COR-L47 (cell line): ENCODE measurements at places on chromosomes 16 and 17.

GRCh38 chr16:88283596-88283995 is 99.2 kb upstream of the ZNF469 start:
- DNase-seq: no peak

- DNase-seq: no peak
Observed at GRCh38 chr16:70678121-70678897, 7.5 kb downstream of the MTSS2 start.

DNA sequence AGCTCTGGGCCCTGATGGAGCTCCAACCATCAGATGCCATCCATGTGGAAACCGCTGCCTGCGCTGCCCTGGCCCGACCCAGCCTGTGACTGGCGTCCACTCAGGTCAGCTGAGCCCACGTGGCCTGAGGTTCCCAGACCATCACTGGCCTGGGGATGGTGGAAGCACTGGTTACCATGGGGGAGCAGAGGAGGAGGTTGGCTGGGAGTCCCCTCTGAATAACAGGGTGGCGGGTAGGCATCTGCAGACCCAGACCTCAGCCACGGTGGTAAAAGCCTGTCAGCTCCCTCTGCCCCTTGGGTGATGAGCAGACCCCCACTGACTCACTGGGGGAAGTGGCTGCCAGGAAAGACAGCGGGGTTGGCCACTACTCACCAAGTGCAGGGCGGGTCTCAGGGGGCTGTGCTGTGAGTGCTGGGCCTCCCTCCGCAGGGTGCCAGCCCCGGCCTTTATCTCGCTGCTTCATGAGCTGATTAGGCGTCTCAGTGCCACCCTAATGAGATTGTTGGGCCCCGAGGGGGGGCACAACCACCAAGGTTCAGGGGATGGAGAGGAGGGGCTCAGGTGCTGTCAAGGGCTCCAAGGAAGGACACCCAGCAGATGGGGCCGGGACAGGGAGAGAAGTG is at the start of gene PDE6G:
Gene PDE6G (minus strand): TSS at position 425 of the 626 bp plus-strand sequence. CDS start 3,237 bp downstream, outside the sequence.
- DNase-seq: no peak

DNA sequence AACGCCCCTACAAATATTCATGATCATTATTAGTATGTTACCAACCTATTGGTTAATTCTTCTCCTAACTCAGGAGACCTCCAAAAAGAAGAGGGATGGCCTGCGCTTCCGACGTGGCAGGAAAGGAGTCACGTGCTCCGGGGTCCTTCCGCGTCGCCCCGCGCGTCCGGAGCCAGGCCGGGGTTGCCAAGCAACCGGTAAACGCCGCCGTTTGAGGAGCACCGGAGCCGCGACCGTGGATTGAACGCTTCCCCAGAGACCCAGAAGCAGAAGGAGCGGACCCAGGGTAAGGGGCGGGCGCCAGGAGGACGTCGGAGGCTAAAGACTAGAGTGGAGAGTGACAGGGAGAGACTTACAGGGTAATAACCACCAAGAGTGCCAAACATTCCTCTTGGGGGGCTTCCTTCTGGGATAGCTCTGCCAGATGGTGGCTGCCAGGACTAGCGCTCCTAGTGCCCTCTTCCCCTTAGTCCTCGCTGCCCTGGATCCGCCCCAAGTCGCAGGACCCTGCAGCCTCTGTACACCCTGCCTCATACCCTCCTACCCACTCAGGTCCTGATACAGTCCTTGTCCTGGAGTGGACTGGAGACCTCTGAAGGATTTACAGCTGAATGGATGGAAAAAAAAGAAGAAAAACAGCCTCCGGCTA is at the start of gene DNAI2:
Gene DNAI2 (plus strand): TSS at position 175 of the 649 bp plus-strand sequence. CDS start 7,584 bp downstream, outside the sequence.
- DNase-seq: peak; percentile 47

- no peak for DNase-seq
Observed at GRCh38 chr16:1642148-1642547, 30.0 kb downstream of the CRAMP1 start.

DNA sequence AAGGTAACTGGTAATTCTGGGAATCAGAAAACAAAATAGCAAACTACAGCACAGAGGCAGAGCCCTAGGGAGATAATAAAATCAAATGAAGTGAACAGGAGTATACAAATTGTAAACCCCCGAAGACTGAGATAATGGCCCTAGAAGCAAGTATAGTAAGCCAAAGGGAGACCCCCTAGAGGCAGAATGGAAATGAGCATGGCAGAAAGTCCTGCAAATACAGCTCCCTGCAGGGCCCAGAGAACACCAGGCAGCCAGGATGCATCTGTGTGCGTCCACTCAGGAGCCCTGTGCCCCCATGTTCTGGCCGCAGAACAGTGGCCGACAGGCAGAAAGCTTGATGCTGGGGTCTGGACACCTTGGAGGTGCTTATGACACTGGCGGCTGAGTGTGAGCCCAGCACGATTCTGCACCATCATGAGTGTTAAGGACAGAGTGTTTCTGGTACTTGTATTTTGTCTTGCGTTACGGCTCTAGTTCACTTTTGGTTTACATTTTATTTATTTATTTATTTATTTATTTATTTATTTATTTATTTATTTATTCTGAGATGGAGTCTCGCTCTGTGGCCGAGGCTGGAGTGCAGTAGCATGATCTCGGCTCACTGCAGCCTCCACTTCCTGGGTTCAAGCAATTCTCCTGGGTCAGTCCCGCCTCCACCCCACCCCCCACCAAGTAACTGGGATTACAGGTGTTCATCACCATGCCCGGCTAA is 48.7 kb downstream of the RGS9 start:
- no peak for DNase-seq

DNA sequence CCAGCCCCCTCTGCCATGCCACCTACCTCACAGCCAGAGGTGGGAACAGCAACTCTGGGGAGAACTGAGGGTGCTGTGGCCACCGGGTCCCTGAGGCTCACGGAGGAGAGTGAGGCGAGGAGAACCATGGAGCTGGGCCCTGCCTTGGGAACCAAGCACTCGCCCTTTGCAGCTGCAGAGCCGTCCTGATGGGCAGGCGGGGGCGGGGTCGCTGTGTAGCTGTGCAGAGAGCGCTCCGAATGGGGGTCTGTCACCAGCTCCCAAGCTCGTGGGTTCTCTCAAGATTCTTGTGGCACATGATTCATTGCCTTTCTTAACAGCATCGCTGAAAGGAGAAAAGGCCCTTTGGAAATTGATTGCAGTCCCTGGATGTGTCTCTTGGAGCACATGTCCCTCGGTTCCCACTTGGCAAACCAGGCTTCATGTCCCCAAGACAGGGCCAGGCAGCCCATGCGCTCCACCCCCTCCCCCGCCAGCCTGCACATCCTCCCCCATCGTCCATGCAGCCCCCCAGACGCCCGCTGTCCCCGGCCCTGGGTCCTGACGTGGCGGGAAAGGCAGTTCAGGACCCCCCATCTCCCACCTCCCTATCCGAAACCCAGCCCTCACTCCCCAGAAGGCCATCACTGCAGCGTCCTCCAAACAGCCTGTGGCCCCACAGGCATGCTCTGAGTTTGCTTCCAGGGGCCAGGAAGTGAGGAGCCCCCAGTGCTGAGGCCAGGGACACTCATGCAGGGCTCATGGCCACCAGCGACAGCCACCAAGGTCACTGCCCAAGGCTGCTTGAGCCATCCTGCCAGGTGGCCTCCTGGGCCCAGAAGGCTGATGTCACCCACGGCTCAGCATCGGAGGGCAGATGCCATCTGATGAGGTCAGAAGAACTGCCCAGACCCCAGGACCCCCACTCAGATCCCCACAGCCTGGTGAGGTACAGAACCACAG is 20.6 kb upstream of the CHMP6 start:
- no peak for DNase-seq

DNA sequence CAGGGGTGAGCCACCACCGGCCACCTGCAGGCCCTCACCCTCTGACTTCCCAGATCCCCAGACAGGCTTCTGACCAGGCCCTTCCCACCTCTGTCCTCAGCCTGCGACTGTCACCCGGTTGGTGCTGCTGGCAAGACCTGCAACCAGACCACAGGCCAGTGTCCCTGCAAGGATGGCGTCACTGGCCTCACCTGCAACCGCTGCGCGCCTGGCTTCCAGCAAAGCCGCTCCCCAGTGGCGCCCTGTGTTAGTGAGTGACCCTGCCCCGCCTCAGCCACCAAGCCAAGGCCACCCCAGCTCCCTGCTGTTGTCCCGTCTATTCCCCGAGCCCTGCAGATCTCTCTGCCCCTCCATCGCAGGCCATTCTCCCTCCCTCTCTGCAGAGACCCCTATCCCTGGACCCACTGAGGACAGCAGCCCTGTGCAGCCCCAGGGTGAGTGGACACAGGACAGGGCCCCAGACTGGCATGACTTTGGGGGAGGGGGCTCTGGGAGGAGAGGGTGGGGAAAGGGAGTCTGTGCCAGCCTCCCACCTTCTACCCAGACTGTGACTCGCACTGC is 1.9 kb downstream of the NTN3 start:
- DNase-seq: no peak

DNA sequence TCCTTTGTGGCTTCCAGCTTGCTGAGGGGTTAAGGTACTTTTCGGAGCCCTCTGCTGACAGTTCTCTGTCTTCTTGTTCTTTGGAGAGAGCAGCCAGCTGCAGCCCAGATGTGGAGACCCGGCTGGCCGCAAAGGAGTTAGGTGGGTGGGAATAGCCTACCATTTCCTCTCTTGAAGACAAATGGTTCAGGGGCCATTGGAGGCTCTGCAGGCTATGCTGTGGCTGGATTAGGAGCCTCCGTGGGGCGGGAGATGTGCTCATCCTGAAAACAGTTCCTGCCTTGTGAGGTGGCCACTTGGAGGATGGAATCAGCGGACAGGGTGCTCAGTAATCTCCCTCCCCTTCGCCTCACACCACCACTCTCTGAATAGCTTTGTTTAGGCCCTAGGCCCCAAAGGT is 30.3 kb downstream of the MEOX1 start:
- DNase-seq: no peak

DNA sequence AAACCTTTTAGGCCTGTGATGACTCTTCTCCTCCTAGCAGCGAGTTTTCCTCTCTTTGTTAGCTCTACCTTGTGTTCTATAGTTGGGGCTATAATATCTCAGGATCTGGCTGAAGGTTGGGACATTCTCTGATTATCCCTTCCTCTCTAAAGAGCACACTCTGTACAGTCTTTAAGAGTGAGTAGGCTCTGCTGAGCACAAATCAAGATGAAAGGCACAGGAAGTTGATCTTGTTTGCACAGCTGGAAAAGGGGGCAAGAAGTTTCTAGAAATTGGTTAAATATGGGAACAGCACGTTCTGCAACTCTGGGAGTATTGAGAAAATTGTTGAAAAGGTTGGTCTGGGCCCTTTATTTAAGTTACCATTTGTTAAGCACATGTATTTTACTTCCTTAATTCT is 240.9 kb downstream of the CDH11 start:
- DNase-seq: no peak

DNA sequence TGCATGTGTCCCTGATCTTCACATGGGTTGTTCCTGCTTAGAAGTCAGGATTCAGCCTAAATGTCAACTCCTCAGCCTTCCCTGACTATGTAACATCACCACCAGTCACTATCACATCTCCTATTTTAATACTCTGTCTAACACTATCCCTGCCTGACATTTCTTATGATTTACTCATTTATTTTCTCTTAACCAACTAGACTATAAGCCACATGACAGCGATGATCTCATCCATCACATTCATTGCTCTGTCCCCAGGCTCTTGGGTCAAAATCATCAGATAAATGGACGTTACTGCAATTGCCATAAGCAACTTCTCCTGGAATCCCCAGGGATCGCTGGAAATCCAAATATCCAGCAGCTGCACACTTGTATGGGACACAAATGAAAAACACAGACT is 15.7 kb downstream of the CDRT4 start:
- no peak for DNase-seq

- peak; percentile 88 for DNase-seq
Observed at GRCh38 chr16:16120044-16120381, 103.3 kb downstream of the ABCC6 start.

GRCh38 chr16:72262711-72263110 is 90.8 kb upstream of the PMFBP1 start:
- no peak for DNase-seq

DNA sequence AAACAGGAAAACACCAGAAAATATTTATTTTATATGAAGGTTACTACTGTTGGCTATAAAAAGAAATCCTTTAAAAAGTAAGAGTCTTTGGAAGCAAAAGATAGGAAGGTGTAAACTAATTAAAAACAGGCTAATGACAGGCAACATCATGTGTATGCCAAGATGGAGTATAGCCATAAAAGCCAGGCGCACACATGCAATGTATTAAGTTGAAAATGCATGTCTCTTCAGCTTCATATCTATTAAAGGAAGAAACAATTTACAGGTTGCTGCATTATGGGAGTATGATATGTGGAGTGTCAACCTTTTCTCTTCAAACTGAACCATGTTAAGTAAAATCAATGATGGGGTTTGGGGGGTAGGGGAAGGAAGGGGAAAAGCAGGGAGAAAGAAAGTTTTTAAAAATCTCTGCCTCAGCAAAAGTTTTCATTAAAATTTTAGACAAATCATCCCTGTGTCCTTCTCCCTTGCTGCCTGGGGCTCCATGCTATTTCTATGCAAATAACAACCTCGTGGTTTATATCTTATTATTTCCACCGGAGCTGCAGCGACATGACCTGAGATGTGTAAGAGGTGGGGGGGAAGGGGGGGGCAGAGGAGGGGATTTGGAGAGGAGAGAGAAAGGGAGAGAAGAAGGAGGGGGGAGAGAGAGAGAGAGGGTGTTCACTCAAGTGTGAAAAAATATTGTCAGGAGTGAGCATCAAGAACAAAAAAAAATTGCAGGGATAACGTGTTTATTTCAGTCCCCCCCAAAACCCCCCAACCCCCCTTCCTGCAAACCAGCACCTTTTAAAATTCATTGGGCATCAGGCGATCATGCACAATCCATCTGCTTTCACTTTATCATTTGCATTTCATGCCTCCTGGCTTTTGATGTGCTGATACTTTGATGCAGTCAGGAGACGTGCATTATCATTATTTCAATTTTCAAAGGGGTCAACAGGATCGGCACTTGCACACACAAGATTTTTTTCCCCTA is 197.6 kb downstream of the AATF start:
- no peak for DNase-seq

- DNase-seq: no peak
Observed at GRCh38 chr16:68470461-68471150, 22.3 kb upstream of the SMPD3 start.

GRCh38 chr17:77696151-77696720 is 262.3 kb upstream of the TNRC6C start:
- DNase-seq: peak; percentile 37
